Activated CD4-positive, alpha-beta T cell treated with anti-CD3 and anti-CD28 coated beads, Interleukin-2, amount 50 U/mL, for 16 hours (primary cell): ENCODE measurements at places on chromosomes 5 and 9.

DNA sequence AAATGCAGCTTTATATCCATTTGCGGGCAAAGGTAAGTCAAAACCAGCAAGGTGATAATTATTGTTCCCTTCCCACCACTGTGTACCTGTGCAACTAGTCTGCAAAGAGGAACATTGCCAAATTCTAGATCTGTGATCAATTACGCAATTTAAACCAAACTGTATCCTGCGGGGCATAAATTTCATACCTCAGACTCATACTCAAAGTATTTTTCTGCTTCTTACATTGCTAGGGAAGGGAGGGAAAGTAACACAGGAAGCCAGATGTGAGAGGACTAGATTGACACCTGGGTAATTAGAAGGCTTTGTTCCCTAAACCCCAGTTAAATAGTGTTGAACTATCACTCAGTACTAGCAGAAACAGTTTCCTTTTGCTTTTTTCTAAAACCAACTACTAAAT is 240.2 kb upstream of the ZNF608 start:
- DNase-seq = no peak

- DNase-seq = no peak
These were observed 127.3 kb downstream of the STARD4 start for GRCh38 chr5:111385051-111385450.

DNA sequence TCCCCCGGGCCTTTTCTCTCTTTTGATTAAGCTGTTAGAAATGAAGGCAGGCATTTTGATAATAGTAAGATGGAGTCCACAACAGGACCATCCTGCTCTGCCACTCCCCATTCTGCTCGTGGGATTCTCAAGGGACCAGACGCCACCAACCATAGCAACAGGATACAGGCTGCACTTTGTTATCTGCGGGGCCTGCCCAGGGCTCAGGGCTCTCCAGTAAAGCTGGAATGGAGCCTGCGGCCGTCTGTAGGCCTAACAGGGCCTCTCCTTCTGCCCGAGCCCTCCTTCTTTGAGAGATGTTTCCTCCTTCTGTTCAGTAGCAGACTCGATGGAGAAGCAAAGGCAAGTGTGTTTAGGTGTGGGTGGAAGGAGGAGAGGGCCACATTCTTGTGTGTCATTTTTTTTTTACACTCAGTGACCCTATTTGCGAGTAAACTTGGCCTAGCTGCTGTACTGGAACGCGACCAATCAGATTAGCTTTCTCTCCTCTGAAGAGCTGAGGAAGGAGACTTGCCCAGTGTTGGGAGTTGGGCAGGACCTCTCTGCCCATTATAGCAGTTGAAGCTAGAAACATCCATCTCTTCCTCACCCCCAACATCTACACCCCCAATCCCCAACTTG is 8.9 kb upstream of the EPB41L4B start:
- DNase-seq = no peak

DNA sequence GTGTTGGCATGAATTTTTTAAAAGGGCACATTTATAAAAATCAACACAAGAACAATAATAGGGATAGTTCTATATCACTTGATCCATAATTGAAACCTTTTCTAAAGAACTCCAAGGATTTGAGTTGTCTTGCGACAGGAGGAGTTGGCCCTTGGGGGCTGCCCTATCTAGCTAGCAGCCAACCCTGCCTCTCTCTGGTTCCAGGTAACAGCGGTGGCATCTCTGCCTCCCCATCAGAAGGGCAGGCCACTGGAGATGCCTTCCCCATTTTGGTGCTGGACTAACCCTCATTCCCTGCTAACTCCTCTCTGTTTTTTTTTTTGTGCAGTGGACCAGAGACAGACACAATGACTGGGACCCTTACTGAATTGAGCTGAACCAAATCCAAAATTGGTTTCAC is 393.0 kb downstream of the MED10 start:
- DNase-seq = no peak

GRCh38 chr9:73265876-73266275 is 114.2 kb downstream of the ANXA1 start:
- no peak for DNase-seq

DNA sequence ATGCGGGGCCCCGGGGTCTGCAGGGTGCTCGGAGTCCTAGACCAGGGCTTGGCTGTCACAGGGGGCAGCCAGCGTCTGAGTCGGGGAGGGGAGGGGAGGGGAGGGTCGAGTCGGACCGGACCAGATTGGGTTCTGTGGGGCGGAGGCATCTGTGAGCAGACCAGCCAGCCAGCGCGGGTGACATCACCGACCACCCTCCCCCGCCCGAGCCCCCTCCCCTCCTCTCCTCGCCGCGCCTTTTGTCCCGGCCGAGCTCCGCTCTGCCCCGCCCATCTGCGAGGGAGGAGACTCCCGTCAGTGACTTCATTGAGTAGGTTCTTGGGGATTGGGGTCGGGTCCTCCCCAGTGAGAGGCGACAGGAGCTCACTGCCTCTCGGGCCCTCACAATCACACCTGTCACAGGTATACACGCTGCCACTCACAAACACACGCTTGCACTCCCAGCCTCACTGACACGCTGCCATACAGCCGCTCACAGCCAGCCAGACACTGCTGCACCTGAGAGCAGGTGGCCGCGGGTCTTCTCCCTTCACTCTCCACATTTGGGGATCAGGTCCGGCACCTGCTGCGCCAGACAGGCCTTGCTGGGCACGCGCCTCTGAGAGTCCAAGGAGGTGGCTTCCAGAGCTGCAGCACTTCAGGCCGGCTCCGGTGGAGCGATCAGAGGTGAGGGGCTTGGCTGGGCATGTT is 546 bp downstream of the DNAJB5 start:
- no peak for DNase-seq

GRCh38 chr9:26145938-26146337 is 467.7 kb upstream of the TUSC1 start:
- no peak for DNase-seq

- no peak for DNase-seq
These were observed 3.4 kb downstream of the MYMK start for GRCh38 chr9:133521122-133522072.

DNA sequence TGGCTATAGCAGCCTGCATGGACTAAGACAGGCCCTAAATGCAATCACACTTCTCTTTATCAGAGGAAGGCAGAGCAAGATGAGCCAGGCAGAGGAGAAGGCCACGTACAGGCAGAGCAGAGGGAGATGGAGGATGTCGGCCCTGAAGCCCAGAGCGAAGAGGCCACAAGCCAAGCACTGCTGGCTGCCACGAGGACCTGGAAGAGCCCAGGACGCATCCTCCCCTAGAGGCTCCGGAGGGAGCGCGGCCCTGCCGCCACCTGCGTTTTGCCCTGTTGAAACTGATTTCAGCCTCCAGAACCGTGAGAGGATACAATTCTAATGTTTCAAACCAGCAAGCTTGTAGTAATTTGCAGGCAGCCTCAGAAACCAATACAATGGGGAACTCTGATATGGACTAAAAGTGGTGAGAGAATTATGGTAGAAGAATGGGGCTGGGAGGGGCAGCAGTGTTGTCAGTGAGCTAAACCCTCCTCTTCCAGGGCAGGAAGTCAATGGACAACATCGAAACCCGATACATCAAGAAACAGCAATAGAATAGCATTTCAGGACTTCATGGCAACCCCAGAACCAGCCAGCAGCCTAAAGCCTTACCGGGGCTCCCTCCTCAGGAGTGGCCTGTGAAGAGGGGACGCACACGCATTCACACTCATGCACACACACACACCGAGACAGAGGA is 32.6 kb downstream of the ADAMTS2 start:
- no peak for DNase-seq

GRCh38 chr5:149546974-149547373 is 4.3 kb downstream of the CSNK1A1 start:
- DNase-seq = no peak
